Upper lobe of left lung (tissue), 6 donors: ENCODE measurements at places on chromosomes 1 and 21. TPM values are rescaled to one million over a fixed set of nuclear protein-coding genes. Genes with fewer than 3 reads are reported as not detected.

- no peak for DNase-seq
Measured at GRCh38 chr21:32427958-32428623, 15.6 kb downstream of the EVA1C start.

DNA sequence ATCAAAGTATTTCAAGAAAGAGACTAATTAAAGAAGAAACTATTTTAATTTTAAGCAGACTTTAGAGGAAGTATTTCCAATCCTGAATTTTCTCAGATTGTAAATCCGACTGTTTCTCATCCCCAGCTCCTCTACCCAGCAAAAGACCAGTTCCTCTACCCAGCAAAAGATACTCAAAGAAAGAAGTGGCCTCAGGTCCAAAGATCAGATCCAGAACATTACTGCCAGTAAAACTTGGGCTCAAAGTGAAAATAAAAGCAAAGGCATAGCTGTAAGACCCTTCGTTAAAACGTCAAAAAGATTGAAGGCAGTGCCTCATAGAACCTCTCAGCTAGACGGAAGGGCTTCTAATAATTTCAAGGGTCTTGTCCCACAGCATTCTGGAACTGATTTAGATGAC, 50.0 kb downstream of the LRRC8B start:
- no peak for DNase-seq

DNA sequence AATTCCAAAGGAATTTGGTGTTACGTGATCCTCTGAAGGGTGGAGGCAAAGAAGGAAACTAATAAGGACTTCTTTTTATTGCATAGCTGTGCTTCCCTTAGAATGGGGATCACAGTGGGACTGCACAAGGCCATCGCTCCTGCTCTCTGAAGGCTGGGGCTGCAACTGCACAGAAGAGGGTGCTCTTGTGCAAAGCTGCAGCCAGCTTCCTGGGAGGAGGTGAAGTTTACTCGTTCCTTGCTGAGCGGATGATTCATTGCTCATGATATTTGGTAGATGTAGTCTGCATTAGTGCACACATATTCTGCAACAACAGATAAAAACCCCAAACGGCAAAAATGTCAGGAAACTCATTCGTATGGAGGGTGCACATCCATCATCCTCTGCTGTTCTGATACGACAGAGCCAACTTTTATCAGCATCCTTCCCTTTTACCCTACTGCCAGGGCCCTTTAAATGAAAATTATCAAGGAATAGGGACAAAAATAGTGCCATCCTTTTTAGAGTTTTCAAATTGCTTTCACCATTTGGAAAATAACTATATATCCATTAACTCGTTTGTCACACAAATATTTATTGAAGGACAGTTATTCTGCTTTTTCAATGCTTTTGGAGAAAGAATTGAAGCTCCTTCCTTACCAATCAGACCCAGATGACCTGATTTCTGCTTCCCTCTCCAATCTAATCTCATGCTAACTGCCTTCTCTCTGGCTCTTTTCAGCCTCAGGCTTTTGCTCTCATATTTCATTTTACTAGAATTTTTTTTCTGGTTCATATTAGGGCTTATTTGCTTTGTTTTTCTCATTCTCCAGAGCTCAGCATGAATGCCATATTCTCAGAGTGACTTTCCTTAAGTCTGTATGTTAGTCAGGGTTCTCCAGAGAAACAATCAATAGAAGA, 263.6 kb downstream of the DUSP10 start:
- peak; percentile 38 for DNase-seq

DNA sequence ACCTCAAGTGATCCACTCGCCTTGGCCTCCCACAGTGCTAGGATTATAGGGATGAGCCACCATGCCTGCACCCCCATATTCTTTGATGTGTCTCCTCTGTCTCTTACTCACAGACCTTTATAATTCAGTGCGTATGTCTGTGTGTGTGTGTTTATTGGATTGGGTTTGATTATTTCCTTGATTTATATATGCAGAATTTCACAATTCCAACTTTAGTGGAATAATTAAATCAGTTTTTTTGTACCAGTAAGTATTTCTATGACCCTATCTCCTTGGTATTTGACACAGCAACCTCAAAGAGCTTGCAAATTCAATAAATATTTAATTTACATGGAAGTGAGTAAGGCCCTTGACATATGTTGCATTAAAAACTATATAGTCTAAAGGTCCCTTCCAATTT, 333.9 kb upstream of the ADAMTS5 start:
- DNase-seq: no peak

DNA sequence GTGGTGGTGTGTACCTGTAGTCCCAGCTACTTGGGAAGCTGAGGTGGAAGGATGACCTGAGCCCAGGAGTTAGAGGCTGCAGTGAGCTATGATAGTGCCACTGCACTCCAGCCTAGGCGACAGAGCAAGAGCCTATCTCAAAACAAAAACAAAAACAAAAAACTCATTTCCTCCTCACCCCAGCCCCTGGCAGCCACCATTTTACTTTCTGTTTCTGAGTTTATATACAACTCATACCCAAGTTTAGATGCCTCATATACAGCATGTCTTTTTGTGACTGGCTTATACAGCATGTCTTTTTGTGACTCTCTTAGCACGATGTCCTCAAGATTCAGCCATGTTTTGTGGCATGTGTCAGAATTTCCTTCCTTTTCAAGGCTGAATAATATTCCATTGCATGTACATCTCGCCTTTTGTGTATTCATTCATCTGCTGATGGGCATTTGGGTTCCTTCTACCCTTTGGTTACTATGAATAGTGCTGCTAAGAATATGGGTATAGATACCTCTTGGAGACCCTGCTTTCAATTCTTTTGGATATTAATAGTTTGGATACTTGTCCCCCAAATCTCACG, 14.7 kb downstream of the COA7 start:
- no peak for DNase-seq

Gene CLDN17
- total RNA-seq: not detected
